Fibroblast of skin of back (primary cell): ENCODE measurements at places on chromosomes 3 and 15.
A peak's percentile ranks its signal among the peaks of the same experiment; 100 is the strongest.

DNA sequence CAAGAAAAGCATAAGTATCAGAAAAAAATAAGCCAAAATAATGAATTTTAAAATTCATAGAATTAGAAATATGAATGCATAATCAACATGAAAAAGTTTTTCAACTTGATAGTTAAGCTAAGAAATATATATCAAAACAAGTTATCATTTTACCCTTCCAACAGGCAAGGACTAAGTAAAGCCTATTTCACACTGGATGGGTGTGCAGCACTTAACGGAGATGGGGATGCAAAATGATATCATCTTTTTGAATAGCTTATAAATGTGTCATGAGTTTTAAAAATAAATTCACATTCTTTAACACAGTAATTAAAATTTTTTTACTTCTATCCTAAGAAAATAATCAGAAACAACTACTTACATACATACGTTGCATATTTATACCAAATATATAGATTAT is 20.9 kb downstream of the PIK3R4 start:
- peak; percentile 53 for DNase-seq

DNA sequence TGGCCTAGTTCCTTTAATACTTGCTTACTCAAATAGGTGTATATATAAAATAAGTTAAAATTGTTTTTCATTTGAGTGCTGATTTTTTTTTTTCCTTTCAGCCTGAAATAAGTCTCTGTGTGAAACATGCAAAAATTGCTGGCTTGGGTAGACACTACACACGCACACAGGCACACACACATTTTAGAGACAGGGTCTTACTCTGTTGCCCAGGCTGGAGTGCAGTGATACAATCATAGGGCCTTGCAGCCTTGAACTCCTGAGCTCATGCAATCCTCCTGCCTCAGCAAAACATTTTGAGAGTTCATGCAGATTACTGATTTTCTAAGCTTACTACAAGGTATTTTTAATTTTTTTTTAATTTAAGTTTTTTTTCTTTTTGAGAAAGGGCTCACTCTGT is 12.7 kb upstream of the RFC4 start:
- no peak for DNase-seq

- DNase-seq, result peak; percentile 36
Observed at GRCh38 chr3:32340039-32340438, 51.6 kb upstream of the CMTM7 start.

DNA sequence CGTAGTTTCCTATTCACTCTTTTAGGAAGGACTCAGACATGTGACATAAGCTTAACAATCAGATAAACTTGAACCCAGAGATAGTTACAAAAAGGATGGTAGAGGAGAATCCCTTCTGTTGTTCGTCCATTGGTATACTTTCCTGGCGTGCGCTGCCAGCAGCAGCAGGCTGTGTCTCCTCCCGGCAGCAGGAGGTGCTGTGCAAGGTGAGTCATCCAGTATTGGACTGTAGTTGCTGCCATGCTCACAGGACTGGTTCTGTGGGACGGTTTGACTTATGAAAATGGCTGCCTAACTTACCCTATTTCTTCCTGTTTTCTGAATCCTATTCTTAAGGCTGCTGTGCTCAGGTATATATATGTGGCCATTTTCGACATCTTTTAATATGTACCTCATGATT is 253.4 kb upstream of the LRRC3B start:
- no peak for DNase-seq

DNA sequence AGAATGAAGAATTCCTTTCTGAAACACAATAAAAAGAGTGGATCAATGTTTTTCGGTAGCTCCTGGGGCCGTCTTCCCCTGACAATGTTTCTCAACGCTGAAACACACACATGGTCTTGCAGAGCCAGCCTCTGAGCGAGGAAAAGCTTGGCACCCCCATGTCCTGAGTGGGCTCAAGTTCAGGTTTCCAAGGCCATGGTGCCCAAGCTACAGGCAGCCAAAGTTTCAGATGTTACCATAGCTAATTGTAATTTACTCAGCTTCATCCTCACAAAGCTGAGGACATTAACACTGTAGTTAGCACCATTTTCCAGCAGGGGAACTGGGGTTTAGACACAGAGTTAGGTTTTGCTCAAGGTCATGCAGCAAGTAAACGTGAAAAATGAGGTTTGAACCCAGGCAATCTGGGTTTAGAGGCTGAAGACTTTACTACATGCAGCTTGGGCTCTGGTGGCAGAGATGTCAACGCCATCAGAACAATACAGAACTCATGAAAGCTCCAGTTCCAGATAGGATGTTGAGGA is 199.1 kb downstream of the TJP1 start:
- DNase-seq, result no peak

DNA sequence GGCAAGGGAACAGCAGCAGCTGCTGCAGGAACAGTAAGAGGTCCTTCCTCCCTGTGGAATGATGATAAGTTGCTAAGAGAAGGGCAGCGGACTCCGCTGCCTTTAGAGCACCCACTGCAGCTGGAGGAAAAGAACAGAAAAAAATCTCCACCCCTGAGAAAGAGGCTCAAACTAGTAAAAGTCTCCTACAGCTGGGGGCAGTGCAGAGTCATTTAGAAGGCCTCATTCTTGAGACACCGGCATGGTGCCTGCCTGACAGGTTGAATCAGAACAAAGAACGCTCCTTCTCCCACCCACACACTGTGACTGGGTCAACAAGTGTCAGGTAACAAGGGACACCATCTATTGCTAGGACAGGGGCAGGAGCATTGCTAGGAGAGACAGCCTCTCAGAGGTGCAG is 188.4 kb downstream of the ABHD5 start:
- DNase-seq, result no peak

GRCh38 chr3:107910713-107911259 is 180.0 kb downstream of the CD47 start:
- no peak for DNase-seq

- peak; percentile 39 for DNase-seq
Observed at GRCh38 chr3:73086071-73086494, 24.6 kb downstream of the EBLN2 start.

DNA sequence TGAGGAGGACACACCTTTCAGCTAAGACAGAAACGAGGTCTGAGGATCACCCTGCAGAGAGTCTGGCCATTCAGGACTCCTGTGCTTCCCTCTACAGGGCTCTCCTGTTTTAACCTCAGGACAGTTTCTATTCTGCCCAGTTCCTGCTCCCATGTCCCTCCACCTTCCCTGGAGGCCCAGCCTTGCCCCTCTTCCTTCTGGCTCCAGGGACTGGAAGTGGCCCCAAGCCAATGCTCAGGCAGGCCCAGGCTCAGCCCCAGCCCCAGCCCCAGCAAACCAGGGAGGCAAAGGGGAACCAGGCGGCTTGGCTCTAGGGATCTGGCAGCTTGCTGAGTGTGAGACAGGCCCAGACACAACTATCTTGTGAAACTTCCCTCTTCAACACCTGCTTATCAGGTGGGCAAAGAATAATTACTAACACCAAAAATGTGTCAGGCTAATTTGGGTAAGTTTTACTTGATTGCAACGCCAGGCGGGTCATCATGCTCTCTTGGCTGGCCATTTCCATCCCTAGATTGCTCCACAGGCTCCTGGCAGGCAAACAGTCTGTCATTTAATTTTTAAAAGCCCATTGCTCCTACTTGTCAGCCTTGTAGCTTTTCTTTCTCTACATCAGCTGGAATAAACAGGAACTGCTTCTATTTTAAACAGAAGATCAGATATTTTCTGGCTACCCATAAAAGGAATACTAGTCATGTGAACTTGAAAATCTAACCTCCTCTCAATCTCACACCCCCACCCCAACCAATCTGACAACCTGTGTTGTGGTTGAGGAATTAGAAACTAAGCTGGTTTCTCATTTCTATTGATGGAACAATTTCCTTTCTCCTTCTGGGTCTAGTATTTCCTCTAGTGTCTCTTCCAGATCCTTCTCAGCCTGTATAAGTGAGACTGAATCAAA is 33.5 kb downstream of the UPK1B start:
- no peak for DNase-seq
